Activated T-cell treated with anti-CD3 and anti-CD28 coated beads for 48 hours (primary cell): ENCODE measurements at places on chromosomes 1 and 21.

- no peak for DNase-seq
Measured at GRCh38 chr1:33727310-33727709, 136.6 kb upstream of the HMGB4 start.

DNA sequence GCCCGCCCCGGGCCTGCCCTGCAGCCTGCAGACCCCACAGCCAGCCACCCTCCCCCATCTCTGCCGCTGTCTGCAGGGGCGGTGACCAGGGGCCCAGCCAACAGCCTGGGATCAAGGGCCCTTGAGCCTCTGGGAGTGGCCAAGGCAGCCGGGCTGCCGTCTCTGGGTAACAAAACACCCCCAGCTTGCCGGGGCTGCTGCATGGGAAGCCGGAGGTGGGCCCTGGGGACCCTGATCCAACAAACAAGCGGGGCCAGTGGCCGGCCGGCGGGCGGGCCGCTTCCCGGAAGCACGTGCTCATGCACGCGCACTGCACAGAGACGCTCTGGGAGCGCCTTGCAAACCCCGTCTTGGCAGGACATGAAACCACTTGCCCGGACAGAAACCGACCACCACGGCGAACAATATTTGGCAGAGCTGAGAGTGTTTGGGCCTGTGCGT, 13.2 kb downstream of the MEGF6 start:
- no peak for DNase-seq

DNA sequence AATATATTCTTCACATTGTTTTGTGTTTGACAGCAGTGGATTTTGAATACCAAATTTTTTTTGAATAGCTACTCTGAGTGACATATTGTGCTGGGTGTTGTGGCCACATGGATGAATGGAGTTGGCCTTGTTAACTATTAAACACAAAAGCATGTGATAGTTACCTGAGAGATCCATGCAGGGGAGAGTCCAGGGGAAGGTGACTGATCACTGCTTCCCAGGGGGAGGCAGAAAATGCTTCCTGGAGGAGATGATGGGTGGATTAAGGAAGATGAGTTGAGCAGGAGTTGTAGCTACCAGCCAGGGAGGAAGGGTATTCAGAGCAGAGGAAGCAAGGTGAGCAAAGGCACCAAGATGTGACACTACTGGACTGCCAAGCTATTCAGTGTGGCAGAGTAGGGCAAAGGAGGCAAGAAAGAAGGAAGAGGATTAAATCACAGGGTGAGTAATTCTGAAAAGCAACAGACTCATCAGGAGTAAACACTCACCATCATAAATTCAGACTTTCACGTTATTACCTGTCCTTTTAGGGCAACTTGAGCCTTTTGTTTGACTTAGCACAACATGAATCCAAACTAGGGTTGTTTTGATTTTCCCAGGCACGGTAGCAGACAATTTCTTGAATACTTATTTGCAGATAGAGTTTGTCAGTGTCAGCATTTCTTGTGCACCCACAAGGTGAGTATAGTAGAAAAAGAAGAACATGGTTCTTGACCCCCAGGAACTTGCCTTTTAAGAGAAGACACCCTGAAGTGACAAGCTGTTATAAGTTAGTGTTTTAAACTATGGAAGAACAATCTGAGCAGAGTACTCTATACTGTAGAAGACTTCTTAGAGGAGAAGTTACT, 4.2 kb downstream of the CD46 start:
- DNase-seq: no peak

- DNase-seq: peak; percentile 6
Measured at GRCh38 chr21:31872452-31873274, at the start of gene HUNK. TSS of gene HUNK (plus strand) at chr21:31873020. CDS start at chr21:31873675, 655 bp downstream.

DNA sequence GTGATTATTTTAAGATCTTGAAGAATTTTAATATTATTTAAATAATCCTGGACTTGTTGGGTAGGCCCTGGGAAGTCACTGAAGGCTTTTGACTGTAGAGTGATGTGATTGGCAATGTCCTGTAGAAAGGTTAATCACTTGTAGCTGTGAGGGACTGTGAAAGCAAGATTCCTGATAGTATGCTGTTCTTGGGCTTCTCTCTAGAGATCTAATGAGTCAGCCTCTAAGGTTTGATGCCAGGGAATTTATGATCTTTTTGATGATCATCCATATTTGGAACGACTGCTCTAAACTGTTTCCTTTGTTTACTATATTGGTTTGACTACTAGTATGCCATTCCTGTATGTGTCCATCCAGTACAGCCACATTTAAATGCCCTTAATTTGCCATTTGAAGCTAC, 56.5 kb downstream of the CAMSAP2 start:
- DNase-seq: no peak
